Stimulated activated CD4-positive, alpha-beta T cell treated with anti-CD3 and anti-CD28 coated beads, Interleukin-4, amount 100 ng/mL, for 24 hours (primary cell): ENCODE measurements at places on chromosomes 16 and 17.

GRCh38 chr17:5694551-5694950, 110.2 kb upstream of the NLRP1 start:
- DNase-seq, result no peak

GRCh38 chr16:27181019-27181790, 22.1 kb upstream of the KDM8 start:
- DNase-seq, result no peak

GRCh38 chr16:27334838-27335237, 21.1 kb downstream of the IL4R start:
- DNase-seq, result no peak

DNA sequence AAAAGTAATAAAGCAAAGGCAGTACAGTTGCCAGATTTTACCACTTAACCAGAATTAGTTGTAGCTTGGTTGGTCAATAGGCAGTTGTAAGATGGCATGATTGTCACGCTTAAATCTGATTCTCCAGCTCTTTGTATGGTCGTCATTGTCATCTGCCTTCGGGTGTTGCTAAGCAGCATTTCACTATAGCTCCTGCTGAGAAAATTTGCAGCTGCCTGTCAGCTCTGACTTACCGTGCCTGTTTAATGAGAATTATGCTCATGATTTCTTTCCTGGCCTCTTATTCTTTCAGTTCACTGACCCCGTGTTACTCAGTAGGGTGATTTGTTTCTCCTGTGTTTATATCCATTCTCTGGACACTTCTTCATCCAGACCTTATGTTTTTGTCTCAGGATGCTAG, 66.7 kb downstream of the TANGO6 start:
- no peak for DNase-seq

DNA sequence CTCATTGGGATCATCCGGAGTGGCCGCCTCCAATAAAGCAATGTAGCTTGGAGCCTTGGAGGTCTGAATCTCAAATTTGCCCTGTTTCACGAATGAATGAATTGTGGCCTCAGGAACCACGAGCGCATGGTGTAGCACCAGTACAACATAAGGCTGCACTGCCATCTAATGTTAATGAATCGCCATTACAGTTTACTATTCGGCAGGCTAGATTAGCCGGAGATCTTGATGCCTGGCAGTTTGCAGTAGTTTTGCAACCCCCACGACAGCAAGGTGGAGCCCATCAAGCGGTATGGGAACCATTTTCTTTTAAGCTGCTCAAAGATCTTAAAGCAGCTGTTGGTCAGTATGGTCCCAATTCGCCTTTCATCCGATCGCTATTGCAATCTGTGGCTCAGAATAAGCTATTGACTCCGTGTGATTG, 18.8 kb downstream of the ALOX15B start:
- peak; percentile 63 for DNase-seq

DNA sequence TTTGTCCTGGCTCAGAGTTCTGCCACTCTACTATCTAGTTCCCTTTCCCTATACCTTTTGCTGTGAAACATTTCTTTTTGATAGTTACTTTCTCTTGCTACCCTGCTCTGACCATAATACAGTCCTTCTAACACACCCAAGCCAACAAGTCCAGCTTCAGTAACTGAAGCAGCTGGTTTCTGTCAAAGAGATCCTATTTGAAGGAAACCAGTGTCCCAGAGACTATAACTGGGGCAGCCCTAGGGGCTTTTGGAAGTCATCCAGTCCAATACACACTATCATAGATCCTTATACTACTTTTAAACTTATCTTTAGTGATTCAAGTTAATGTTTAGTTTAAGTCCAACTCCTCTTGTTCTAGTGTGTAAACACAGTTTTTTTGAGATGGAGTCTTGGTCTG, 17.3 kb upstream of the DHRS13 start:
- no peak for DNase-seq

GRCh38 chr17:79845601-79845949, 6.3 kb upstream of the CBX4 start:
- DNase-seq, result no peak

DNA sequence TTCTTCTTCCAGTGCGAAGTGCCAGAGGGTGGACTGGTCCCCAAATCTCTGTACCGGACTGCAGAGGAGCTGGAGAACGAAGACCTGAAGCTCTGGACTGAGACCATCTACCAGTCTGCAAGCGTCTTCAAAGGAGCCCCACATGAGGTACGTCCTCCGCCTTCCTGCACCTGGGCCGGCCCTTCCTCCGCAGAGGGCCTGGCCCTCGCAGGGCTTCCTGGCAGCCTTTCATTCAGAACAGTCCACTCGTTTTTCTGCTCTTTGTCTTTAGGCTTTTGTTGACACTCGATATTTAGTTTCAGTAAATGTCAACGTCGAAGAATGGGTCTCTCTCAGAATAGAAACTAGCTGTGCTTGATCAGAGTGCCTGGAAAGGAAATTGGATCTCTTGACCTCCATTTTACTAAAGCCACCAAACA, 68.6 kb downstream of the SEC14L1 start:
- DNase-seq, result no peak

GRCh38 chr17:66469088-66469442, 166.7 kb downstream of the PRKCA start:
- no peak for DNase-seq

DNA sequence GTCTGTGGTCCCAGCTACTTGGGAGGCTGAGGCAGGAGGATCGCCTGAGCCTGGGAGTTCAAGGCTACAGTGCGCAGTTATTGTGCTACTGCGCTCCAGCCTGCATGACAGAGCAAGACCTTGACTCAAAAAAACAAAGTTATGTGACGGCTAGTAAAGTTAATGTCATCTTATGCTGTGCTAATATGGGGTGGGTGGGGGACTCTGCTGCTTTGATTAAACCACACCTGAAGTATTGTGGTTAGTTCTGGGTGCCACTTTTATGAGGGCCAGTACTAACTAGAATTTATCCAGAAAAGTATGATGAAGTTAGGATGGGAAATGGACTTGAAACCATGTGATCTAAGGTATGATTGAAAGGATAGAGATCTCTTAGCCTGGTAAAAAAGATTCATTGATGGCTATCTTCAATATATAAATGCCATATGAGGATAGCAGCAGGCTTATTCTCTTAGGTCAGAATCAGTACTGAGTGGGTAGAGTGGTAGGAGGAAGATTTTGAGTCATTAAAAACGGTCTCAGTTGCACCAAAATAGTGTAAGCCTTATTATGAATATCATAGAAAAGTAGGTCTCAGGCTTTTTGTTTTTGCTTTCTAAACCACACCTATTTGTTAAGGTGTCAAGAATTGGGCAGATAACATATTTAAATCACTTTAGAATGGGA, 5.6 kb downstream of the WSB1 start:
- no peak for DNase-seq

DNA sequence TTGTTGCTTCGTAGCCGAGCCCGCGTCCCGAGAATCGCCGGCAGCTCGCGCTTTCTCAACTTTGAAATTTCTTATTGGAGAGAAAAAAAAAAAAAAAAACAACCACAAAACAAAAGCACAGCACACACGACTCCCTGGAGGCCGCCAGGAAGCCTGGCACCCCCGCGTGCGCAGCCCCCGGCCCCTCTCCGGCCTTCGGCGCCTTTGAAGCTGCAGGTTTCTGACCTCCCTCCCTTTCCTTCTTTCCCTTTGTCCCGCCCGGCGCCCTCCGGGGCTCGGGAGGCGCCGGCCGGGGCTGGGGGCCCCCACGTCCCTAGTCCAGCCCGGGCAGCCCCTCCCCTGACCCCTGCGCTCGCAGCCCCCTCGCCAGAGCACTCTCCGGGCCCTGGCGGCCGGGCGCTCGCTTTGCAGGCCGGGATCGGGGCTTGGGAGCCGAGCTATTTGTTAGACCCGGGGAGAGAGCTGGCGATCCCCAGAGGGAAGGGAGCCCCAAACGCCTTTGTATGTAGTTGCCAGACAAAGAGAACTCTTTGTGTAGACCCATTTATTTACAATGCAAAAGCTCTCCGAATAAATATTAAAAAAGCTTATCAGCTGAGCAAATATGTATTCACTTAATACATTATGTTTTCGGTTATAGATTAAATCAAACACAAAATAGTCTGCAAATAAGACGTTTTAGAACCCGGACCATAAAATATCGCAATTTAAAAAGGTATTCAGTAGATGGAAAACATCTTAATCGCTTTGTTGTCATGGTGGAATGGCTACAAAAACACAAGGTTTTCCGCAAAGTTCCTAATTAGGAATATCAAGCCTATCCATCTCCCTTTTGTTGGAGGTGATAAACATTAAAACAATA, 2.3 kb downstream of the BAHCC1 start:
- no peak for DNase-seq

- DNase-seq, result no peak
These were observed 21.1 kb upstream of the MLKL start for GRCh38 chr16:74721716-74722115.
